Temporal lobe (tissue), 4 donors: ENCODE measurements at places on chromosomes 5 and 9. TPM values are rescaled to one million over a fixed set of nuclear protein-coding genes. Genes with fewer than 3 reads are reported as not detected.

SPTLC1 gene
- total RNA-seq = 54.6 TPM

REEP2 gene
- total RNA-seq = 73.5 TPM

SAXO1 gene
- under 0.01 TPM for total RNA-seq

TCF7 gene
- total RNA-seq = 0.98 TPM

ANGPTL2 gene
- 3.7 TPM for total RNA-seq

SHISAL2B gene
- total RNA-seq = 0.49 TPM

SCGB3A2 gene
- not detected for total RNA-seq

MYOZ3 gene
- 3.9 TPM for total RNA-seq

ZCCHC9 gene
- 5.9 TPM for total RNA-seq

DAPK1 gene
- total RNA-seq = 62.9 TPM

SH3GLB2 gene
- total RNA-seq = 41.8 TPM

IL13 gene
- not detected for total RNA-seq
